ENCODE measurements at places on chromosomes 16 and 17.
A peak's percentile ranks its signal among the peaks of the same experiment; 100 is the strongest.

DNA sequence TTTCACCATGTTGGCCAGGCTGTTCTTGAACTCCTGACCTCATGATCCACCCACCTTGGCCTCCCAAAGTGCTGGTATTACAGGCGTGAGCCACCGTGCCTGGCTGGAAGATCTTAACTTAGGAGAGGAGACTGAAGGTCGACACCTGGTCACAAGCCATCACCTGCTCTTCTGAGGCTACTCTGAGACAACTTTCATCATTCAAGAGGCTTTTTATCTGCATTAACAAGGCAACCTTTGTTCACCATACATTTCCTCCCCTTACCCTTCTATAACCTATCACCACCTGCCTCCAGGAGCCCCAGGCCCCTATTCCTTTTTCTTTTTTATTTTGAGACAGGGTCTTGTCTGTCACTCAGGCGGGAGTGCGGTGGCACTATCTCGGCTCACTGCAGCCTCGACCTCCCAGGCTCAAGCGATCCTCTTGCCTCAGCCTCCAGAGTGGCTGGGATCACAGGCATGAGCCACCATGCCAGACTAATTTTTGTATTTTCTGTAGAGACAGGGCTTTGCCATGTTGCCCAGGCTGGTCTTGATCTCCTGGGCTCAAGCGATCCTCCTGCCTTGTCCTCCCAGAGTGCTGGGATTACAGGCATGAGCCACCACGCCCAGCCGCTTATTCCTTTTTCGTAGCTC, 6.2 kb downstream of the LITAF start:
- no peak for DNase-seq

GRCh38 chr17:67855504-67856324, 30.4 kb downstream of the BPTF start:
- DNase-seq, result no peak

- DNase-seq, result no peak
These were observed 32.9 kb upstream of the YPEL2 start for GRCh38 chr17:59298521-59298920.

GRCh38 chr17:31431098-31431851, 39.8 kb downstream of the RAB11FIP4 start:
- DNase-seq, result no peak

DNA sequence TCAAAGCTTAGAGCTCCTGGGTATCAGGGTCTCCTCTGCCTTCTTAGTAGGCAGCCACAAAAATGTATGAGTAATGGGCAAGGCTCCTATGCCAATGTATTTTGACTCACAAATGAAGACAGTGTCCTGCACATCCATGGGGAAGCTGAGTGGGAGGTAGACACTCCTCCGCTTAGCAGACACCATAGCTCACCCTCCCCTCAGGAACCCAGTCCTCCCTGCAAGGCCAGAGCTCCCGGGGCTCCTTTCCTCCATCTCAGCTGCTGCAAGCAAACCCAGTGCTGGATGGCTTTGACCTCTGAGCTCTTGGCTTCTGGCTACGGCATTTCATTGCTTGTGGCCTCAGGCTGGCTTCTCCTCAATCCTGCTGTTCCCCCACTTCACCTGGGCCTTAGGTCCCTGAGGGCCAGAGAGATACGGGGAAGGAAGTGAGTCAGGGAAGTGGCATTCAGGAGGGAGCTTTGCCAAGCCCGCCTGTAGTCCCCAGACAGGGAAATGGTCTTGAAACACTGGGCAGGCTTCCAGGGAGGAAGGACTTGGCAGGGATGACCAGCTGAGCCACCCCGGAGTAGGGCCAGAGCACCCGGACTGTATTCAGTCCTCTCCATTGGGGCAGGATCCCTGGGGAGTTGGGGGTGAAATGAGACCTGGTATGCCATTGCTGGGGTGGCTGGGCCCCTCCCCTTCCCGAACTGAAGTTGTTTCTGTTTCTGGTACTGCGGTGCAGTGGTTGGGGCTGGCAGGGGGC, 4.5 kb downstream of the ABCC3 start:
- peak; percentile 99 for DNase-seq

GRCh38 chr17:16304830-16305229, 48.4 kb downstream of the CENPV start:
- DNase-seq, result peak; percentile 15

GRCh38 chr17:81160306-81160705, 5.0 kb upstream of the PVALEF start:
- no peak for DNase-seq

DNA sequence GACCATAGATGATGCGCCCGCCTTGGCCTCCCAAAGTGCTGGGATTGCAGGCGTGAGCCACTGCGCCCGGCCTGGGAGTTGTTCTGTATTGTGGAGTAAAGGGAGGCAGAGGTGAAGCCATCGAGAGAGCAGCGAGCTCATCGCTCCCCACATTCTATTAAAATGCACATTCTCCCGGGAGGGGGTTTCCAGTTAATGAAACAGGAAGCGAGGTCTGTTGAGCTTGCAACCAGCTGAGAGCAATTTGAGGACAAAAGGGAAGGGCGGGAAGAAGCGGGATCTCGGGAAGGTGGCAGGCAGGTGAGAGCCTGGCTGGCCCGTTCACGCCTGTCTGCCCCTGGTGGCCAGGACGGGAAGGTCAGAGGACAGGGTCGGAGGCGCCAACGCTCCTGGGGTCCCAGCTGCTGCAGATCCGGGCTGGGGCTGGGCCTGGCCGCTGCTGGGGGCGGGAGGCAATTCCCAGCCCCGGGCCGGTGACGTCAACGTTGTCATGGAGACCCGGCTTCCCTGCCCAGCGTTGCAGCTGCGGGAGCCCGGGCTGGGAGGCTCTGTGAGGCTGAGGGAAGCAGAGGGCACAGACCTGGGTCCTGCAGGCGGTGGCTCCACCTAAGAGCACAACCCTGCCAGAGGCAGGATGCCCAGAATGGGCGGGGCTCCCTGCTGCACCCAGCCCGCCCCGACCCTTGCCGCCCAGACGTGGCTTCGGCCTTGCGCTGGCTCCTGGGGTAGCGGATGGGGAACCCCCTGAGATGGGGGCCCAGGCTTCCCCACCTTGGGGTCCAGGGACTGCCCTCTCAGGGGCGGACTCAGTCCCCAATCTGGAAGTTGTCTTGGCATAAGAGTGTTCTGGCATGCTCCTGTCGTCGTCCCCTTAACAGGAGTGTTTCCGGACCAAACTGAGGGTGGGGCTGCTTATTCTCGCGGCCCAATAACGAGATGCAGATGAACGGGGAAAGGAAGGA, 48.7 kb upstream of the PLCG2 start:
- DNase-seq, result peak; percentile 80

- DNase-seq, result peak; percentile 6
These were observed 17.6 kb upstream of the ITGAM start for GRCh38 chr16:31242206-31242605.

DNA sequence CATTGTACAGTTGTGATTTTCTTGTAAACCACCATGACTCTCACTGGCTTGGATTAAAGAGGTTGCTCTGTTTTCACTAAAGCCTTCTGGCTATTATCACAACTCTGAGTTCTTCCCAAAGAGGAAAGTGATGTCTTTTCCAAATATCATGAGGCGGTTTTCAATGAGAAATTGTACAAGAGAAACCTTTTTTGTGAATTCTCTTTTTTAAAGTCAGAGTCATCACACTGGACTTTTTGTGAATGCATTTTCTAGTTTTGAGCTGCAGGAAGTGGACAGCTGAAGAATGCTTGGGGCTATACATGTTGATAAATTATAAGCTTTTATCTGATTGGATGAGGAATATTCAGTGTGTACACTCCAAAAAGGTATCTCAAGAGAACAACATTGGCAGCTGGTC, 100.2 kb downstream of the PHKB start:
- DNase-seq, result peak; percentile 16

DNA sequence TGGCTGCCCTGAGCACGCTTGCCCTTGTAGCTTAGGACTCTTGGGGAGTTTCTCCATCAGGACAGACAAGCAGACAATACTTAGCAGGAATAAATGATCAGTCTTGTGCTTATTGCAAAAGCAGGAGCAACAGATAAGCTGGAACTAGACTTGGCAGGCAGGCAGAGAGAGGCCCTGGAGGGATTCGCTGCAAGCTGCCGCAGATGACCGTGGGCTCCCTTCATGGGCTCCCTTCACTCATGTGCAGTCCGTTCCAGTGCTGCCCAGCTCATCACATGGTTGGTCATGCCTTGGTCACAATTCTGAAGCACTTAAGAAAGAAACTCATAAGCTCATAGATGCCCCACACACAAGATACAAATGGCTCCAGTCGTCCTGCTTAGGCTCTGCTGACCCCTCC, 2.4 kb upstream of the SLC5A10 start:
- DNase-seq, result no peak

- peak; percentile 84 for DNase-seq
These were observed 137.5 kb upstream of the IRX3 start for GRCh38 chr16:54424043-54424451.

DNA sequence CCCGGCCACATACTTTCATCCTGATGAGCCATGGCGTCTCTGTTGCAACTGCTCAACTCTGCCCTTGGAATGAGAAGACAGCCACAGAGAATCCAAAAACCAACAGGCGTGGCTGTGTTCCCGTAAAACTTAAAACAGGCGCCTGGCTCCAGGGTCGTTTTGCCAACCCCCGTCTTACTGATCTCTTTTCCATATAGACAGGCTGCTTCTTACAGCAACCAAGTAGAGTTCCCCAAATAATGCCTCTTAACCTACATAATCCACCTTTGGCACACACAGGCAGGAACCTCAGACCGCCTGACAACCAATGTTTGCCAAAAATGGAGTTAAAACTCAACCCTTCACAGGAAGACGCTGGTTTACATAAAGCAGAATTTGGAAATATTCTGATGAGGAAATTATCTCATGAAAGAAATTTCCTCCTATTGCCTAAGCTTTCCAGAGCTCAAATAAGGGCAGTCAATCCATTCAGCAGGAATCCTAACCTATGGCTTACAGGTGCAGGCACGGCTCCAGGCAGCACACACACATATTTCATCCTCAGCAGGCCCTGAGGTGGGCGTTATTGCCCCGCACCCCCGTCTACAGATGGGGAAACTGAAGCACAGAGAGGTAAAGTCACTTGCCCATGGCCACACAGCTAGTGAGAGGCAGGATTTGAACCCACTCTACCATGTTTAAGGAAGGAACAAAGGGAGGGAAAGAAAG, 35.8 kb downstream of the LITAF start:
- no peak for DNase-seq

DNA sequence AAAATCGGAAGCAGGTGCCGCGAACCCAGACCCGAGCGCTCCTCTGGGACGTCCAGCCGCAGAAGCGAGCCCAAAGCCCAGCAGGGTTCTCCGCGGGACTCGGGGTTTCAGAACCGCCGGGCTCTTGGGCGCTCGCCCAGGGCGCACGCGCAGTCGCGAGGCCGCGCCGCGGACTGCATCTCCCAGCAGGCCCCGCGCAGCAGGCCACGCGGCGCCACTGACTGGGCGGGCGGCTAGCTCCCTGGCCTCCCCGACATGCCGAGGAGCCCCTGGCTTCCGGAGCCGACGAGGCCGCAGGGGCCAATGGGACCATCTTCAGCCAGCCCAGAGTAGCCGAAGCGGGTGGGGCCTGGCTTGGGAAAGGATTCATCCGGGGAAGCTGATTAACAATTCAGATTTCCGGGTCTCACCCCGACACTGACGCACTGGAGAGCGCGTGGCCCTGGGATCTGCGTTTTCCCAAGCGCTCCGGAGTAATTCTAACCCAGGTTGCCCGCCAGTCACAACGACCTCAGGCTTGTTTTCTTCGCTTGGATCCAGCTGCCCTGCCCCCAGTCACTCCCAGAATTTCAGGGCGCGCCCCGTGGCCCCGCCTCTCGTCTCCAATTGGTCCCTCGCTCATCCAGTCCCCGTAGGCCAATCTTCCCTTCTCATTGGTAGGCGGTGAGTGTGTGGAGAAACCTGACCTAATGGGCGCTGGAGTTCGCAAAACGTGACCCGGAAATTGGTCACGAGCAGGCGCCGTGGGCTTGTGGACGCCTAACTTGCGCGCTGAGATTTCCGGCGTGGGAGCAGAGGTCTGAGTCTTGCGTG, at the start of gene ZNF263:
TSS of gene ZNF263 (plus strand) at position 762 of the 813 bp plus-strand sequence. CDS start 328 bp downstream, outside the sequence.
- DNase-seq, result peak; percentile 97

DNA sequence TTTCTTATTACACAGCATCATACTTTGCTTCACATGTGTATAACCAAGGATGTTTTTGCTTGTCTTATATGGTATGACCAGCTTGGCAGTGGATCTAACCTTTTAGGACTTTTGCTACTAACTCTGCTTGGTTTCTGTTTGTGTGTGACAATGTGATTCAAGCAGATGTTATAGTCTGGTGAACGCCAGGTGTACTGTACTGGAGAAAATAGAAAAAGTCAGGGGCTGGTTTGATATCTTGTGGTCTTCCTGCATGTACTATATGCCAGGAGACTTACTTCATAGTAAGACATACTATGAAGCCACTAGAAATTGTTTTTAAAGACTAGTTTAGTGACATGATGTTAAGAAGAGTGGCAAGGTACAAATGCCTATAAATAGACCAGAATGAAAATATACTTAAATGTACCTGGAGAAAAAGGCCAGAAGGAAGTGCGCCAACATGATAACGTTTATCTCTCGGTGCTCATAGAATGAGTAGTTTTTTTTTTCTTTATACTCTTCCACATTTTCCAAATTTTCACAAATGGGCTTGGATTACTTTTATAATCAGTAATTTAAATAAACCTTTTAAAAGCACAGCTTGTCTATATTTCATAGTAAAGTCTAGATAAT, 112.3 kb downstream of the PRKCA start:
- no peak for DNase-seq

- peak; percentile 55 for DNase-seq
These were observed 206.5 kb upstream of the CDH5 start for GRCh38 chr16:66159987-66160386.

DNA sequence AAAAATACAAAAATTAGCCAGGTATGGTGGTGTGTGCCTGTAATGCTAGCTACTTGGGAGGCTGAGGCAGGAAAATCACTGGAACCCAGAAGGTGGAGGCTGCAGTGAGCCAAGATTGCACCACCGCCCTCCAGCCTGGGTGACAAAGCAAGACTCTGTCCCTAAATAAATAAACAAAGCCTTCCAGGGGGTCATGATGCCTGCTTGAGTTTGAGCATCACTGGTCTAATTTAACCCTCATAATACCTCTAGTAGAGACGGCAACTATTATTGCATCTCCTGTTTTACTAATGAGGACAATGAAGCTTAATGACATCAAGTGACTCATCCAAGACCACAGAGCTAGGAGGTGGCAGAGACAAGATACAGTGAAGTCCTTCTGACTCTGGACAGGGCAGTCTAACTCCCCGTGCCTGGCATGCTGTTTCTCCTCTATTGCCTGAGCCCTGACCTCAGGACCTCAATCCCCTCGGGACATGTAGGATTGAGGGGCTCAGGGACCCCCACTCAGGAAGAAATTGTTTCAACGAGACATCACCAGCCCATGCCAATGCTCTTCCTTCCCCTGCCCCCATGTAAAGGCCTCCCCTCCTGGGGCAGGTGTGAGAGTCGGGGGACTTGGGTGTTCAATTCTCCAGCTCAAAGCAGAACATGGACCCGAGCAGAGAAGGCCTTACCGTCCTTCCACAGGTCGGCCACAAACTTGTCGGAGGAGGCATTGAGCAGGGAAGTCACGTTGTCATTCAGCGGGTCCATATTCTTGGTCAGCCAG, 102.9 kb downstream of the NDE1 start:
- DNase-seq, result no peak

DNA sequence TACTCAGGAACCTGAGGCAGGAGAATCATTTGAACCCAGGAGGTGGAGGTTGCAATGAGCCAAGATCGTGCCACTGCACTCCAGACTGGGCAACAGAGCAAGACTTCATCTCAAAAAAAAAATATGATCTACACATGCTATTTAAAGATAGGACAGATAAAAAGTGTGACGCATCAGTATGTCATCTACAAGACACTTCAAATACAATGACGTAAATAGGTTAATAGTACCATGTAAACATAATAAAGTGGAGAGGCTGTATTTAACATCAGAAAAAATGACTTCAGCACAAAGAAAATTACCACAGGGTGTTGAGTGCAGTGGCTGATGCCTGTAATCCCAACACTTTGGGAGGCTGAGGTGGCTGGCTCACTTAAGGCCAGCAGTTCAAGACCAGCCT, 20.2 kb downstream of the ZNF778 start:
- DNase-seq, result no peak

- DNase-seq, result no peak
These were observed 75.5 kb downstream of the SOCS1 start for GRCh38 chr16:11180489-11180888.
